ENCODE measurements at places on chromosomes 4 and X.
A peak's percentile ranks its signal among the peaks of the same experiment; 100 is the strongest.

DNA sequence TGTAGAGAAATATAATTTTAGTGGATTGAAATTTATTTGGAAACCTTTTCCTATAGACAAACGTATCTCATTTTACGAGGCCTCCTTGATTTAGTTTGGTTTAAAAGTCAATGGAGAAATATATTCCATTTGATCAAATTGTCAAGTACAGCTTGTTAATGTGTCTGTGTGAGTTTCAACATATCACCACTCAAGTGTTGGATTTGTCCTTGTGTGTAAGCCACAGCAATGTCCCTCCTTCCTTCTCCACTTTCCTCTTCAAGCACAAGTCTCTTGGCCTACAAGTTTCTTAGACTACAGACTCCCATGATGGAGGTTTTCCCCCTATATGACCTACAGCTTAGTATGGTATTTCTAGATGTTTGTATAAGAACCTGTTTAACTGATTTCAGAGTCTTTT, 104.7 kb downstream of the SYNPO2 start:
- no peaks in the 10 kb centered on the region for H3K36me3 ChIP-seq
- H3K4me3 ChIP-seq = no peak overlapping the region
- H3K4me1 ChIP-seq = peaks cover 6% of the 10 kb centered on the region
- H3K27me3 ChIP-seq = no peaks in the 10 kb centered on the region
- no peak for DNase-seq

GRCh38 chrX:109783701-109784079, 50.6 kb upstream of the ACSL4 start:
- no peaks in the 10 kb centered on the region for H3K27me3 ChIP-seq
- H3K36me3 ChIP-seq = no peaks in the 10 kb centered on the region
- H3K4me1 ChIP-seq = no peaks in the 10 kb centered on the region
- H3K27ac ChIP-seq = peak overlapping the region; percentile 33
- DNase-seq = no peak
- H3K4me3 ChIP-seq = no peak overlapping the region

- H3K27me3 ChIP-seq = no peaks in the 10 kb centered on the region
- no peak for DNase-seq
- no peaks in the 10 kb centered on the region for H3K36me3 ChIP-seq
- no peak overlapping the region for H3K27ac ChIP-seq
- no peaks in the 10 kb centered on the region for H3K4me1 ChIP-seq
These were observed 594.3 kb upstream of the ADGRL3 start for GRCh38 chr4:60605646-60606354.

GRCh38 chrX:121009764-121010163, 24.2 kb upstream of the CT47A1 start:
- no peak overlapping the region for H3K27ac ChIP-seq
- no peaks in the 10 kb centered on the region for H3K4me1 ChIP-seq
- no peaks in the 10 kb centered on the region for H3K36me3 ChIP-seq
- no peak for DNase-seq
- H3K27me3 ChIP-seq = no peaks in the 10 kb centered on the region

DNA sequence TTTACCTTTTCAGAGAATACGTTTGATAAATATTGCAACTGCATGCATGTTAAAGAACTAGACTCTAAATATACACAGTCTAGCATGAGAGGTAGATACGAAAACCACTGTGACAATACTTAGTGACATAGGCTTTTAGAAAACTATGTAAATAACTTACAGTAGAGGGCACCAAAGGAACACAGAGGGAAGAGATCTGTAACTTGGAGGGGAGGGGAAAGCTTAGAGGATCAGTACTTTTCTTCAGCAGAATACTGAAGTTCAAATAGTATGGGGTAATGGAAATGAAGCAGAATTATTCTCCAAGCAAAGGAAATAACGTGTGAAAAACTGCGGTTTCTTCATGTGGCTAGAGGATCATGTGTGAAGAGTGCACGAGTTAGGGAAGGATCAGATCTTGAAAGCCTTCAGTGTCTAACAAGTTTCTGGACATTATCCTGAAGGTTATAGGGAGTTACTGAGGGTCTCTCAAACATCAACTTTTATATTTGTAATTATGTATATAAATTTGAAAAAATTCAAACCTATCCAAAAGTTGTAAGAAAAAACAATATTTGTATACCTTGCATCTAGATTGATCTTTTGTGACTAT, 264.3 kb downstream of the NPFFR2 start:
- H3K27me3 ChIP-seq = no peaks in the 10 kb centered on the region
- H3K4me1 ChIP-seq = no peaks in the 10 kb centered on the region
- no peaks in the 10 kb centered on the region for H3K36me3 ChIP-seq

All from aorta (tissue), 5 donors.